ENCODE measurements at places on chromosomes 2 and 18.

DNA sequence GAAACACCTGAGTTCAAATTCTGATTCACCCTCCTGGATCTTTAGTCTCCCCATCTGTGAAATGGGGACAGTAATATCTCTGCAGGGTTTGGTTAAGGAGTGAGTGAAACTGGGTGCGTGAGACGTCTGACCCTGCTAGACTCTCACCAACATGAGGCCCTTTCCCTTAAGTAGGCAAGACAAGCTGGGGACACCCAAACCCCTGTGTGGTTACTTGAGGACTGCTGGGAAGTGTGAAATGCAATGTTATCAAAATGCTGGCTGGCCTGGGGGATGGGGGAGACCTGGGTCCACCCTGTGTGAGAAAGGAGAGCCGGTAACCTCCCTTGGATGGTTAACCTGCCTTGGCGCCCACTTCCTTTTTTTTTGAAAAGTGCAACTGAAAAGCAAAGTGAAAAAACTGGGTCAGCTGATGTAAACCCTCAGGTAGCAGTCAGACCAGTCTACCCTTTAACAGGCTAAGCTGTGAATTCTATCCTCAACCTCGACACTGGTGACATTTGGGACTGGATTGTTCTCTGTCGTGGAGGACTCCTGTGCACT is 82.3 kb downstream of the INPP5D start:
- peak; percentile 47 for DNase-seq

DNA sequence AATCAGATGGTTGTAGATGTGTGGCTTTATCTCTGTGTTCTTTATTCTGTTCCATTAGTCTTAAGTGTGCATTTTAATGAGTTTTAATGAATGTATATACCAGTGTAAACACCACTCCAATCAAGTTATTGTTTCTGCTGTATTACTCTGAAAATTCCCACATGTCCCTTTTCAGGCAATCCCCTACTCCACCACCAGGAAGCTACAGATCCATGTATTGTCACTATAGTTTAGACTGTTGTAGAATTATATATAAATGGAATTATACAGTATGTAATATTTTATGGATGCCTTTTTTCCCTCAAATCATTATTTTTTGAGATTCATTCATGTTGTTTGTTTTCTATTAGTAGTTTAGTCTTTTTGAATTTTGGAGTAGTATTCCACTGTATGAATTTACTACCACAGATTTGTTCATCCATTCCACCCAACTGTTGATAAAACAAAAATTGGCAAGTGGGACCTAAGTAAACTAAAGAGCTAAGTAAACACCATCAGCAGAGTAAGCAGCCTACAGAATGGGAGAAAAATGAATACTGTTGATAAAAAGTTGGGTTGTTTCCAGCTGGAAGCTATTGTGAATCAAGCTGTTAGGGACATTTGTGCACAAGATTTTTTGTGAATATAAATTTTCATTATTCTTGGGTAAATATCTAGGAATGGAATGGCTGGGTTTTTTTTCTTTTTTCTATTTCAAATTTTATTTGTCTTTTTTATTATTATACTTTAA is 262.0 kb downstream of the CAMKMT start:
- DNase-seq, result no peak

DNA sequence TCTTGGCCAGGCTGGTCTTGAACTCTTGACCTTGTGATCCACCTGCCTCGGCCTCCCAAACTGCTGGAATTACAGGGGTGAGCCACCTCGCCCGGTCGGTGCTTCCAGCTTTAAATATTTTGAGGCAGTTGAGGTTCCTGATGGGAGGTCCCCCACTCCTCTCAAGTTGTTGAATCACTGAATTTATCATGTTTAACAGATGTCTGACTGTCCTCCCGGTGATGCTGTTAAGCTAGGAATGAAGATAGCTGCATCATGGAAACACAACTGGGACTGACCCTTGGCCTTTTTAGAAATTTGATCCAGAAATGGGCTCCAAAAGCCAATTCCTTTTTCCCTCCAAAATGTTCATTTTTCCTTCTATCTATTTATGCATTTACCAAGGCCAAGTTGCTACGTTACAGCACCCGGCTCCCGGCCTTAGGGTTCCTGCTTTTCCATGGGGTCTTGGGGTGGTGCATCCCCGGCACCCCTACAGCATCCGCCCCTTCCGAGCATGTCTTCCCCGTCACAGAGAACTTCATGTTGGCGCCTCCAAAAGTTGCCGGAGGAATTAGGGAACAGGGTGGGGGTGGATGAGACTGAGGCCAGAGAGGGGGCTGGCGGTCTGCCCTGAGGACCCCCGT is 43.9 kb downstream of the PAX8 start:
- DNase-seq, result no peak

- DNase-seq, result no peak
Measured at GRCh38 chr18:77369644-77370043, 120.0 kb downstream of the GALR1 start.

DNA sequence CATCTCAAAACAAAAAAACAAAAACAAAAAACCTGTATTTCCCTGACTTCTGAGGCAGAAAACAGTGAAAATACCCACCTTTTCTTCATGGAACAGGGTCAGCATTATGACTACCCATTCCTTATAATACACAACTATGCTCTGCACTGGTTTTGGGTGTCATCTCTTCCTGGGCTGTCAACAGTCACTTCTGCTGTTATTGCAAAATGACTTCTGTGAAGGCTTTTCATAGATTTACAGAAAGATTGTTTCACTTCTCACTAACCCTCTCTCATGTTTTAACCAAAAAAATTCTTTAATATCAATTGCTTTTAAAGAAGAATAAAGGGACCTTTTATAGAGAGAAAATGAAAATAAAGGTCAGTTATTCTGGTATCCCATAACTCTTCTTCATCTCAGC is 26.5 kb upstream of the PIK3C3 start:
- DNase-seq, result no peak

DNA sequence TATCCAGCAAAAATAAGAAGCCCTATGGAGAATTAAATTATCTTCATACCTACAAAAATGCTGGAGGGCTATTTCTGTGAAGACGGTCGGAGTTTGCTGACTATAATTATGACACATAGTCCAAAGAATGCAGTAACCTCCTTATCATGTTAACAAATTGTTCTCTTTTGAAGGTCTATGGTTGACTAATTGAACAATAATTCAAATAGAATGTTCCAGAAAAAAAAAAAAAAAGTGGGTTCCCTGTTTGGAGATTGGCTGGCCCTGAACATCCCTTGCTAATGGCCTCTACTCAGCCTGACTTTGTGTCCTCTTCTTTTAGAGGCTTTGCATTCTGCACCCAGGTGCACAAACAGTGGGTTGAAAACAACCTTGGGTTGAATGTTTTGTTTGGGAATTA is 82.8 kb upstream of the CCBE1 start:
- DNase-seq, result no peak

GRCh38 chr2:202408546-202409140 is 32.5 kb downstream of the BMPR2 start:
- DNase-seq, result no peak

- DNase-seq, result no peak
Measured at GRCh38 chr2:481388-481787, 193.5 kb upstream of the ALKAL2 start.

GRCh38 chr2:44218771-44219170 is 50.1 kb downstream of the PPM1B start:
- DNase-seq, result no peak

DNA sequence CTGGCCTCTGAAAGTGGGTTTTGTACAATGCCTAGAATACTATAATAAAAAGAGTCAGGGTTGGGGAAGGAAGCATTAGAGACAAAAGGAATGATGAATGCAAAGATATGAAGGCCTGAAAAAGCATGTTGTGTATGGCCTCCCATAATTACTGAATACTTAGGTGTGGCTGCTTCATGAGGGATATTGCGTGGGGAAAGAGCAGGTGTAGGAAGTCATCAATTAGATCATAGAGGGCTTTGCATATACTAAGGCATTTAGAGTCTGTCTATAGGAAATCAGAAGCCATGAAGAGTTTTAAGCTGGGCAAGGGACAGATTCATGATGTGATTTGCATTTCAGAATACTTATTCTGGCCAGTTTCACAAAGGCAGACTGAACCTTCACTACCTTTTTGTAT is 48.2 kb downstream of the NCOA1 start:
- DNase-seq, result no peak

DNA sequence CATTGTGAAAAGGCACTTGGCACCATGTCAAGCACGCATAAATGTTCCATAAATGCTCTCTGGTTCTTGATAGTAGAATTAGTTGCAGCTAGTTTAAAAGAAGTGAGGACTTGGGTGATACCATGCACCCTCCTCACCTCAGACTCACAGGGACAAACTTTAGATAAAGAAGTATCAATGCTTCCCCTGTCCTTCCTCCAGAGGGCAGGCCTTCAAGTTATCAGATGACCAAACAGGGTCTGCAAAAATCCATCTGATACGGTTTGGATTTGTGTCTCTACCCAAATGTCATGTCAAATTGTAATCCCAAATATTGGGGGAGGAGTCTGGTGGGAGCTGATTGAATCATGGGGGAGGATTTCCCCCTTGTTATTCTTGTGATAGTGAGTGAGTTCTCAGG is 54.1 kb downstream of the C1QL2 start:
- no peak for DNase-seq

GRCh38 chr2:2757764-2758163 is 426.7 kb upstream of the MYT1L start:
- DNase-seq, result no peak

DNA sequence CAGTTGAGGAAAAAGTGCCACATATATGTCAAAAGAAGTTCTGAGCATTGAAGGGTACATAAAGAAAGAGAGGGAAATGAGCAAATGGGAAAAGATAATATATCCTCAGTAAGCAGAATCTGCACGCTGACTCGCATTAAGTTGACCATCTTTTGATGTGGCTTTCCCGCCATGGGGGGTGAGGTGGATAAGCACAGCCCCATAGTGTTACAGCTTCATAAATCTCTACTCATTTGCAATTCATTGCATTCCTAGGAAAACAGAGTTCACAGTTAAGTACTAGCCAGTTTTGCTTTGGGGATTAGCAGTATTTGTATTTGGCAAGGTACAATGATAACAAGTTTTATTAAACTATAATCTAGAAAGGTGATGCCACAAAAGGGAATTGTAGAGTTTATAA is 814.2 kb downstream of the LRP1B start:
- DNase-seq, result no peak

- DNase-seq, result no peak
Measured at GRCh38 chr2:18988631-18989232, 369.7 kb downstream of the OSR1 start.

DNA sequence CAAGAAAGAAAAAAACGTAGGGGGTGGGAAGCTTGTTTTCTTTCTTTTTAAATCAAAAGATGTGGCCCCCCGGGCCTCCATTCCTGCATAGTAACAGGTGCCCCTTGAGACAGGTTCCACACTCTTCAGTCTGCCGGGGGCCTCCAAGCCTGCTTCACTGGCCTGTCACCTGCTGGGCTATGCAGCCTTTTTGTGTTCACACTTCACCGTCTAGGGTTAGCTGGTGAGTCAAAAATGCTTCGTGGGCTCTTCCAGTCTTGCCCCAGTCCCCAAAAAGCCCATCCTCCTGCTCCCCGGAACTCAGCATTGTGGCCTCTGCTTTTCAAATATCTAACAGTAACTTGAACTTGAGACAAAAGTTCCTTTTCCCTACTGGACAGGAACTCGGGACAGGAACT is 67.9 kb downstream of the POLR1A start:
- DNase-seq, result no peak

All from KBM-7 (cell line).